ENCODE measurements at places on chromosomes 16 and 17. TPM values are rescaled to one million over a fixed set of nuclear protein-coding genes. Genes with fewer than 3 reads are reported as not detected.

The DHRS7C gene
- total RNA-seq = not detected

The PDILT gene
- not detected for total RNA-seq

The PDIA2 gene
- not detected for total RNA-seq

The MYL4 gene
- not detected for total RNA-seq

The TBX4 gene
- total RNA-seq = 35.2 TPM

The VPS35L gene
- total RNA-seq = 28.5 TPM

The ANKRD40CL gene
- not detected for total RNA-seq

The TBC1D3K gene
- not detected for total RNA-seq

The SOX15 gene
- total RNA-seq = 0.50 TPM

The GALR2 gene
- total RNA-seq = not detected

The PARD6A gene
- 4.1 TPM for total RNA-seq

The TMEM204 gene
- total RNA-seq = 10.3 TPM

The NDUFAB1 gene
- 76.3 TPM for total RNA-seq

The HNF1B gene
- not detected for total RNA-seq

The KRT24 gene
- not detected for total RNA-seq

The WSCD1 gene
- total RNA-seq = 0.51 TPM
